ENCODE measurements at places on chromosomes 7 and 10. TPM values are rescaled to one million over a fixed set of nuclear protein-coding genes. Genes with fewer than 3 reads are reported as not detected.
A peak's percentile ranks its signal among the peaks of the same experiment; 100 is the strongest.

DNA sequence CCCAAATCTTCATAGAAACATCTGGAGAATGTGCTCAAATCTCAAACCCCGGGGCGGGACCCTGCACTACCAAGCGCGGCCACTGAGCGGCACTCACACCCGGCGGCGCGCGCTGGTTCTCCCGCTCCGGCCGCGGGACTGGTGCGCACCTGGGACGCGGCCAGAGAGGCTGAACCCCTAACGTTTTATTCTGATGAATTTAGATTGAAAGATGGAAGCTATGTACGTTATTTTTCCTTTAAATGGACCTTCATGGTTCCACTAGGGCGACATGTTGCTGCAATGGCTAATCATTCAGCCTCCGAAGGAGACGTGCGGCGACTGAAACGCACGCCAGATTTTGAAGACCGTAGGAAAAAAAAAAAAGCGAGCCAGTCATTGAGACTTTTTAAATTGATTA, 107.0 kb upstream of the INSIG1 start:
- H3K36me3 ChIP-seq, result no peaks in the 10 kb centered on the region
- H3K4me1 ChIP-seq, result no peaks in the 10 kb centered on the region
- H3K4me3 ChIP-seq, result no peak overlapping the region
- peaks cover under 1% of the 10 kb centered on the region for H3K27me3 ChIP-seq
- DNase-seq, result peak; percentile 20

- no peak overlapping the region for H3K27ac ChIP-seq
- peaks cover 32% of the 10 kb centered on the region for H3K4me1 ChIP-seq
- no peak overlapping the region for H3K4me3 ChIP-seq
- DNase-seq, result no peak
- H3K36me3 ChIP-seq, result no peaks in the 10 kb centered on the region
- no peaks in the 10 kb centered on the region for H3K27me3 ChIP-seq
Measured at GRCh38 chr7:137937202-137937560, 64.7 kb downstream of the CREB3L2 start.

GRCh38 chr10:114686013-114686412, 27.9 kb upstream of the ABLIM1 start:
- H3K27me3 ChIP-seq, result no peaks in the 10 kb centered on the region
- H3K27ac ChIP-seq, result no peak overlapping the region
- no peak overlapping the region for H3K4me3 ChIP-seq
- H3K36me3 ChIP-seq, result no peaks in the 10 kb centered on the region

GRCh38 chr10:75019370-75019769, 92.1 kb upstream of the SAMD8 start:
- H3K27ac ChIP-seq, result no peak overlapping the region
- H3K36me3 ChIP-seq, result no peaks in the 10 kb centered on the region
- peak; percentile 42 for DNase-seq
- H3K4me1 ChIP-seq, result no peaks in the 10 kb centered on the region
- H3K27me3 ChIP-seq, result no peaks in the 10 kb centered on the region
- no peak overlapping the region for H3K4me3 ChIP-seq

DNA sequence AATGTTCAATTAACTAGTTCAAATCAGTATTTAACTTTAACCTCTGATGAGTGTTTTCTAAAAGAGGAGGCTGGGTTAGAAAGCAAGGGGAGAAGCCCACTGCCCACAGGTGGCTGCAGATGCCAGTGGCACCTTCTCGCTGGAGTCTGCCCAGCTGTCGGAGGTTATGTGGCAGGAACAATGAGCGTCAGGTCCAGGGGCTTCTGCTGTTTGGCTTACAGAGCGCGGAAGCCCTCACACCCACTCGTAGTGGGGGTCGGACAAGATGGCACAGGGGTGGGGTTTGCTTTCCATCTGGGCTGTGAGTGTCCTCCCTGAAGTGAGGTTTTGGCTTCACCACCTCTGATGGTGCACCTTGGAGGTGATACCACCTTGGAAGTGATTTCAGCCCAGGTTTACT, 8.5 kb downstream of the DYNC2I1 start:
- no peak overlapping the region for H3K4me3 ChIP-seq
- peaks cover 4% of the 10 kb centered on the region for H3K4me1 ChIP-seq
- no peak overlapping the region for H3K27ac ChIP-seq
- no peak for DNase-seq

GRCh38 chr10:78312197-78313047, 278.8 kb downstream of the RPS24 start:
- no peaks in the 10 kb centered on the region for H3K36me3 ChIP-seq
- DNase-seq, result peak; percentile 83
- no peak overlapping the region for H3K4me3 ChIP-seq
- H3K27ac ChIP-seq, result no peak overlapping the region
- peaks cover 3% of the 10 kb centered on the region for H3K27me3 ChIP-seq

GRCh38 chr10:50362547-50363125, 111.3 kb upstream of the ASAH2 start:
- no peaks in the 10 kb centered on the region for H3K27me3 ChIP-seq
- H3K36me3 ChIP-seq, result no peaks in the 10 kb centered on the region
- no peak for DNase-seq
- peaks cover 4% of the 10 kb centered on the region for H3K4me1 ChIP-seq
- no peak overlapping the region for H3K27ac ChIP-seq
- no peak overlapping the region for H3K4me3 ChIP-seq

DNA sequence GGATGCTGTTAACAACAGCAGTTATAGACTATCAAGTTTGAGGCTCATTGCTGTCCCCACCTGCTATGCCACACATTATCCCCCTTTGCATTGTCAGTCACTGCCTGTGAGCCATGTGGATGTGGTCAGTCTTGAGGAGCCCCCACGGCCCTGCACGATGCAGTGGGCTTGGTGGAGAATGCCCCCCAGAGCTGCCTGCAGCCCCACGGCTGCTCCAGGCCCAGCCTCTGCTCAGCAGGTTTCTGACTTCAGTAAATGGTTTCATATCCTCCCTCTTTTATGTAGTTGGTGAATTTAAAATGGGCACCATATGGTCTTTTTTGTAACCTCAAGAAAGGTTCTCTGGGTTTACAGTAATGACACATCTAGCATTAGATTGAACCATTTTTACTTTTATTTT, 164.1 kb downstream of the EBF3 start:
- no peaks in the 10 kb centered on the region for H3K4me1 ChIP-seq
- DNase-seq, result no peak
- H3K36me3 ChIP-seq, result no peaks in the 10 kb centered on the region
- no peak overlapping the region for H3K27ac ChIP-seq

- no peak overlapping the region for H3K27ac ChIP-seq
- DNase-seq, result no peak
Measured at GRCh38 chr7:27092819-27093110, 3.0 kb downstream of the HOXA1 start.

CLCN1 gene
- total RNA-seq, result not detected

TAF3 gene
- total RNA-seq, result 10.1 TPM

CYP3A5 gene
- total RNA-seq, result not detected

DNA sequence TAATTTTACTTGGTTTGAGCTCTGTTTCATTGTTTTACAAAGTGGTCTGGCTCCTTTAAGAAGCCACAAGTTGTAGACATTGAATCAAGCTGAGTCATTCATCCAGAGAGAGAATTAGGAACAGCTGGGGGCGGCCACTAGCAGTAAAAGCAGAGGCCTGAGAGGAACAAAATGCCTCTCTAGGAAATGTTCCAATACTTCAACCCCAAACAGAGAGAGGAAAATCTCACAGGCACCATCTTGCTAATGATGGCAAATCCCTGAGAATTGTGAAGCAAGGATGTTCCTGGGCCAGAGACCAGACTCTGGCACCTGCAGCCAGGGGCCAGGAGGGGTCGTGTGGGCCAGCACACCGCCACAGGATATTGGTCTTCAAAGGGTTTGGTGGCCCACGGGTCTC, 26.5 kb upstream of the TRIL start:
- H3K4me1 ChIP-seq, result no peaks in the 10 kb centered on the region
- peaks cover 3% of the 10 kb centered on the region for H3K27me3 ChIP-seq
- peak; percentile 24 for DNase-seq
- H3K36me3 ChIP-seq, result no peaks in the 10 kb centered on the region
- no peak overlapping the region for H3K27ac ChIP-seq

GRCh38 chr10:48798481-48799254, 114.0 kb downstream of the WDFY4 start:
- H3K4me1 ChIP-seq, result peaks cover 3% of the 10 kb centered on the region
- peak; percentile 27 for DNase-seq
- no peaks in the 10 kb centered on the region for H3K36me3 ChIP-seq
- H3K4me3 ChIP-seq, result no peak overlapping the region
- H3K27me3 ChIP-seq, result no peaks in the 10 kb centered on the region

- no peaks in the 10 kb centered on the region for H3K36me3 ChIP-seq
- H3K27me3 ChIP-seq, result no peaks in the 10 kb centered on the region
- H3K4me1 ChIP-seq, result peaks cover 10% of the 10 kb centered on the region
- no peak overlapping the region for H3K4me3 ChIP-seq
- DNase-seq, result peak; percentile 15
- H3K27ac ChIP-seq, result no peak overlapping the region
Measured at GRCh38 chr10:92208736-92209135, 82.1 kb downstream of the CPEB3 start.

DNA sequence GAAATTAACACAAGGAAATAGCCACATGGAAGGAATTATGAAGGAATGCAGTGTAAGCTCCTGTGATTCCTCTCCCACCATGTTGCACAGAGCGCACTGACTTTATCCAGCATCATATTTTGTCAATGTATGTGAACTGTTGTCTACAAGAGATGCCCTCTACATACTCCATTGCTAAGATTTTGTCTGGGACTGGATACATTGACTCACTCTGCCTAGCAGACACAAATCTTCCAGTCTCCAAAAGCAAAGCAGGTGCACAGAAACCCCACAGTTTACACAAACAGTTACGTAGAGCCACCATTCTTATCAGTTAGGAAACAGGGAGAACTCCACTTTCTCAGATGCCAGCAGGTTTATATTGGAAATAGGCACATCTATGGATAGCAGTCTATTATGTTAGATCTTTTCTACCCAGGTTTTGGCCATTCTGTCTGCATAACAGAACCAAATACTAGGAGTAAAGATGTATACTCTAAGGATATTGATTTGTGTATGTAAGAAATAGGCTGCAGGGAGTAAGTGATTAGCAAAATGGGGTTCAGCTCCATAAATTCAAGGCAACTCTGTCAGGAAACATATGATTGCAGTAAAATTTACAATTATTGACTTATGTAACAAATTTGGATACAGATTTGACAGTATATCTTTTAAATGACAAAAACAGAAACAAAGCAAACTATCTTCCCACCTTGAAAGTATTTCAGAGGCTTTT, 1.5 kb downstream of the AKR1C2 start:
- no peaks in the 10 kb centered on the region for H3K36me3 ChIP-seq
- no peak overlapping the region for H3K4me3 ChIP-seq
- no peak overlapping the region for H3K27ac ChIP-seq
- DNase-seq, result no peak
- H3K27me3 ChIP-seq, result peaks cover 2% of the 10 kb centered on the region

ADCYAP1R1 gene
- not detected for total RNA-seq

DNA sequence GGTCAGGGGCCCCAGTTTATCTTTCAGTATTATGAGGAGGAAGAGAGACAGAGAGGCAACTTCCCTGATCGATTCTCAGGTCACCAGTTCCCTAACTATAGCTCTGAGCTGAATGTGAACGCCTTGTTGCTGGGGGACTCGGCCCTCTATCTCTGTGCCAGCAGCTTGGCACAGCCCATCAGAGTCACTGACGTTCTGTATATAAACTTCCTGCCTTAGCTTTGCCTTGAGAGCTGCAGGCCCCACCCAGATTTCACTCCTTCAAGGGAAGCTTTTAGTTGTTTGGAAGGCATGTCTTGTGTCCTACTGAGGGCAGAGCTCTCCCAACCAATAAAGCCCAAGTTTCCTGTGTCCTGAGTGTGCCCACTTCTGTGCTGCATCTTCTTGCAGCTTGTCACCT, 242.5 kb upstream of the PRSS58 start:
- H3K36me3 ChIP-seq, result no peaks in the 10 kb centered on the region
- H3K27me3 ChIP-seq, result peaks cover 14% of the 10 kb centered on the region
- H3K4me3 ChIP-seq, result no peak overlapping the region

PNLIPRP2 gene
- total RNA-seq, result not detected

- no peak overlapping the region for H3K4me3 ChIP-seq
- H3K27me3 ChIP-seq, result no peaks in the 10 kb centered on the region
- no peak for DNase-seq
- peaks cover 11% of the 10 kb centered on the region for H3K4me1 ChIP-seq
- H3K36me3 ChIP-seq, result no peaks in the 10 kb centered on the region
Measured at GRCh38 chr7:105028004-105028403, 14.0 kb downstream of the KMT2E start.

CXCL12 gene
- total RNA-seq, result 1.4 TPM

PAX4 gene
- total RNA-seq, result not detected

DNA sequence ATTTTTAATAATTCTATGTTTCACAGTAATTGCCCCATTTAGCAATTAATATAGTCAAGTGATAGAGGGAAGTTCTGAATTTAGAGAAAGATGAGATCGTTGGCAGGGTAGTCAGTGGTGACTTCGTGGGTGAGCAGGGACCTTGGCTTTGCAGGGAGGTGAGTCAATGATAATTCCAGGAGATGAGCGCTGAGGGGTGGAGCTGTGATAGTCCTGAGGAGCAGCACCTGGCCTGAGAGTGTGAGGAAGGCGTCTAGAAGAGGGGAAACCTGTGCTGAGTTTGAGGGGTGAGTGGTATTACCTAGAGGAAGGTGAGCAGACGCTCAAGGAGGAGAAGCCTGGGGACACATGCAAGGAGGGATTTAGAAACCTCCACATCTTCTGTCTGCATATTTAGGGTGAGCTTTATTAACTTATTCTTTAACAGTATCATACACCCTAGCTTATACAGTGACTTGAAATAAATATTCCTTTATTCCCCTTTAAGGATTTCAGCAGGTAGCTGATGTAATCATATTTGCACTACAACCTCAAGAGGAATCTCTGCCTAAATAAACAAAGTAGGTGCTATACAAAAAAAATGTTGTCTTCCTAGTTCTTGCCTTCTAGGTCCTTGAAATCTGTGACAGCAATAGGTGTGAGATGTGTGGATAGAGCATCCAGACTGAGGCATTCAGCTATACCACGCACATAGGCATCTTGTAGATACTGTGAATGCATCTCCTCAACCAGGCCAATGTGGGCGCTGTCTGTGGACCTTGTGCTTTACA, 2.1 kb upstream of the TRIL start:
- DNase-seq, result no peak
- H3K27ac ChIP-seq, result no peak overlapping the region
- no peaks in the 10 kb centered on the region for H3K36me3 ChIP-seq
- no peak overlapping the region for H3K4me3 ChIP-seq

GRCh38 chr7:158649279-158649678, 55.3 kb downstream of the NCAPG2 start:
- peak; percentile 77 for DNase-seq
- H3K36me3 ChIP-seq, result peaks cover 11% of the 10 kb centered on the region
- peak overlapping the region; percentile 62 for H3K27ac ChIP-seq
- no peak overlapping the region for H3K4me3 ChIP-seq
- H3K4me1 ChIP-seq, result peaks cover 16% of the 10 kb centered on the region

GRCh38 chr10:8803992-8804391, 749.5 kb downstream of the GATA3 start:
- no peak overlapping the region for H3K4me3 ChIP-seq
- no peaks in the 10 kb centered on the region for H3K27me3 ChIP-seq
- H3K36me3 ChIP-seq, result no peaks in the 10 kb centered on the region
- DNase-seq, result no peak
- no peak overlapping the region for H3K27ac ChIP-seq
- no peaks in the 10 kb centered on the region for H3K4me1 ChIP-seq

- H3K4me3 ChIP-seq, result no peak overlapping the region
- no peaks in the 10 kb centered on the region for H3K27me3 ChIP-seq
Measured at GRCh38 chr7:122520971-122521555, 177.9 kb downstream of the RNF133 start.

SPDYE1 gene
- total RNA-seq, result not detected

ADIRF gene
- total RNA-seq, result 2.8 TPM

GRCh38 chr10:43086321-43086942, 9.6 kb downstream of the RET start:
- no peaks in the 10 kb centered on the region for H3K27me3 ChIP-seq
- no peak overlapping the region for H3K4me3 ChIP-seq
- no peaks in the 10 kb centered on the region for H3K36me3 ChIP-seq
- H3K4me1 ChIP-seq, result no peaks in the 10 kb centered on the region
- no peak for DNase-seq

ZNF735 gene
- total RNA-seq, result not detected

Measured in endothelial cell of umbilical vein (primary cell).